Activated CD4-positive, alpha-beta T cell treated with anti-CD3 and anti-CD28 coated beads, Interleukin-2, amount 50 U/mL, for 16 hours (primary cell): ENCODE measurements at places on chromosomes 16 and 17.
A peak's percentile ranks its signal among the peaks of the same experiment; 100 is the strongest.

DNA sequence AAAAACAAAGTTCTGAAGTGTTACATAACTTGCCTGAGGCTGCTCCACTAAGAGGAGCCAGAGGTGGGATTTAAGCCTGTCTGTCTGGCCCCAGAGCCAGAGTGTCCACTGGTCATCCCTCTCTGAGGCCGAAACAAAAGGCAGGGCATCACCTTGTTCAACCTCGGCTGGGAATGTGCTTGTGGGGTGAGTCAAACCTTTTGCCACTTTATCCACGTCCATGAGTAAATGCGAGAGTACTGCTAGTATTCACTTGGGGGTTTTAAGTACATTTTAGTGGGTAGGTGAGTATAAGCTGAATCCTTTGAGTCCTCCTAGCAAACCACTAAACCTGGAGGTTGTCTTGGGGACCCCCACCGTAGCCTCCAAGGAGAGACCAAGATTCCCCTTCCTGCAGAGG is 103.5 kb downstream of the STX8 start:
- peak; percentile 33 for DNase-seq

GRCh38 chr17:64938925-64939474 is 19.7 kb upstream of the LRRC37A3 start:
- DNase-seq: no peak

- DNase-seq: peak; percentile 76
Measured at GRCh38 chr16:89363621-89364393, 126.6 kb downstream of the ANKRD11 start.

DNA sequence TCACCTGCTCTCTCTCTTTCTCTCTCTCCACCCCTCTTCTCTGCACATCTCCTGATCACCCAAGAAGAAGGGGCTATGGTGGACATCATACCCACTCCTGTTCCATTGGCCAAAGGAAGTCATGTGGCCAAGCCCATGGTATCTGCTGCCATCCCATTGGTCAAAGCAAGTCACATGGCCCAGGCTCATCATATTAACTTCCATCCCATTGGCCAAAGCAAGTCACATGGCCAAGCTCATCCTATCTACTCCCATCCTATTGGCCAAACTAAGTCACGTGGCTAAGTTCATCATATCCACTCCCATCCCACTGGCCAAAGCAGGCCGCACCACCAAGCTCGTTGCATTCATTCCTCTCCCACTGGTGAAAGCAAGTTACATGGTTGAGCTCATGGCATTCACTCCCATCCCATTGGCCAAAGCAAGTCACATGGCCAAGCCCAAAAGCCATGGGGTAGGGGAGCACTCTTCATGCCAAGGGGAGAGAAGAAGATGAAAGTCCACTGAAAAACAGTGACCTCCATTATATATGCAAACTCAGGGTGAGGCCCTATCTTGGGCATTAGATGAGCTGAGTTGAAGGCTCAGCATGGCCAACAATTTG is 29.2 kb downstream of the SNX20 start:
- DNase-seq: no peak

DNA sequence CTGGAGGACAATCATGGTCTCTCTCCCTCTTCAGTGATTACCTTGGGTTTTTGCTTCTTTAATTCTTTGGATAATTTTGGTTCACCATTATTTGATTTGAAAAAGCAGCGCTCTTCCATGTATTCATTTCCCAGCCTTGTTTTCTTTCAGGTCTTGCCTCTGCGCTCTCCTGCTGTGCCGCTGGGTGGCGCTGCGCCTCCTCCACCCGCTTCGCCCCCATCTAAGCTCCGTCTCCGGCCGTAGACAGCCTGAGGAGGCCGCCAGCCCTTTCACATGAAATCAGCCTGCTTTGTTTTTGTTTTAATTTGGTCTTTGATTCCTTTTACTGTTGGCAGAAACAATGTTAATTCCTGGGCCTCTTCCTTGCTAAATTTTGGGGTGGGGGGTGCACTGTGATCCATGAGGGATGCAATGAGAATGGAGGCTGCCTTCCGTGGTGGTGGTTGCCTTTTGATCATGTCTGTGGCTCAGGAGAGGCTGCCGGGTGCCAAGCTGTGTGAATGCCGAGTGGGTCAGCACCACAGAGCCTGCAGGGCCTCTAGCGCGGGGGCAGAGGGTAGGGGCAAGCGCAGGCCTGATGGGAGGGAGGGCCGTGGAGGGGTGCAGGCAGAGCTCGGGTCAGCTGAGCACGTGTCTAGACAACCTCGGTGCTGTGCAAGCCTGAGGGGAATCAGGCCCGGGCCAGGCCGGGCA is 64.1 kb downstream of the PLD6 start:
- peak; percentile 51 for DNase-seq

- no peak for DNase-seq
Measured at GRCh38 chr16:73064994-73065545, 17.1 kb upstream of the ZFHX3 start.

- DNase-seq: no peak
Measured at GRCh38 chr16:73883841-73884240, 412.8 kb upstream of the PSMD7 start.

DNA sequence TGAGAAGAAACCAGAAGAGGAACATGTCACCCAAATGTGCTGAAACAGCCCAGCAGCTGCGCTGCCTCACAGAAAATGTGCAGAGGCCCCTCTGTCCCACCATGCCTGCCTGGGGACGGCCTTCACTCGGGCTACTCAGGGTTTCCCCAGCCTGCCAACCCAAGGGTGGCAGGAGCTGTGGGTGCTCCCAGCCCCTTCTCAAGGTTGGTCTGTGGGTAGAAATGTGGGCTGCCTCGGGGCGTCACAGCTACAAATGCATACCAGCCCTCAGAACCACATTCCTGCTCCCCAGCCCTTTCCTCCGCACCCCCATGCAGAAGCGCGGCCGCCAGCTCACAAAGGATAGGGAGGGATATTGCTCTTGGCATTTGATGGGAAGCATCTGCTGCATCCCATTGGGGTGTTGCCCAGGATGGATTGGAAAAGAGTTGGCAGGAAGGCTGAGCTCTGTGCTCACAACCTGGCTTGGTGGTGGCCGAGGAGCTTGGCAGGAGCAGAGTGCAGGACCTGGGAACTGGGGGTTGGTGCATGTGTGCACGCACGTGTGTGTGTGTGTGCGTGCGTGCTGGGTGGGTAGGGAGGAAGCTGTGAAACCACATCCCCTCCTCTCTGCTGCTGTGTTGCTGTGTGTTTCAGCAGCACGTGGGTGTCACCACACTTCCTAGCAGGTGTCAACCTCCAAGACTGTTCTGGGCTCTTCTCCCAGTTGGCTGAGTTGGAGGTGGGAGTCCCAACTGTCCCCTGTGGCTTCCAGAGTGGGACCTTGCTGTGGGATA is 304.4 kb downstream of the SEC14L1 start:
- peak; percentile 93 for DNase-seq

GRCh38 chr17:45336390-45337182 is 19.8 kb upstream of the MAP3K14 start:
- no peak for DNase-seq

DNA sequence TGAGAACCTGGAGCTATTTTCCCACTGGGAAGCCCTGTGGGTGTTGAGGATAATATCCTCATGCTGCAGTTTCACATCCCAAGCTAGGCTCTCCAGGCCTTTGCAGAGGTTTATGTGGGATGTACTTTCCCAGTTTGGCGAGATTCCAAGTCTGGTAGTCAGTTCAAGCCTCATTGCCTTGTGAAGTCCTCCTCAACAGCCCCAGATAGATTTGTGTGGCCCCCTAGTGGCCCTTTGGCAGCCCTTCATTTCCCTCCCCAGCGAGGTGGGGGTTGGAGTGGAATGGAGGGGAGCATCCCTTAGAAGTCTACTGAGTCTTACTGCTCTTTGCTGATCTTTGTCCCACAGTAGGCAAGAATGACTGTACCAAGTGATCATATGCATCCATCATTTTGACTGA is 137.9 kb downstream of the CDH11 start:
- peak; percentile 2 for DNase-seq

GRCh38 chr17:40329839-40330794 is 21.1 kb downstream of the RARA start:
- no peak for DNase-seq

- DNase-seq: no peak
Measured at GRCh38 chr16:81081014-81081413, 4.0 kb upstream of the C16orf46 start.

DNA sequence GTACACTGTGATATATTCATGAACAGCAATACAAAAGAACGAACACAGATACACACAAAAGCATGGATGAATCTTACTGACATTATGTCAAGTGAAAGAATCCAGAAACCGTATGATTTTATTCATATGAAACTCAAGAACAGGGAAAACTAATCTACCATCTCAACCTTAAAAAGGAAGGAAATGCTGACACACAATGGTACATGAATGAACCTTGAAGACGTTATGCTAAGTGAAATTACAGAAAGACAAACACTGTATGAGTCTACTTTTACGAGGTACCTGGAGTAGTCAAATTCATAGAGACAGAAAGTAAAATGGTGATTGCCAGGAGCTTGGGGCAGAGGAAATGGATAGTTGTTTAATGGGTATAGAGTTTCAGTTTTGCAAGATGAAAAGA is 8.7 kb upstream of the PRKCB start:
- DNase-seq: peak; percentile 87

DNA sequence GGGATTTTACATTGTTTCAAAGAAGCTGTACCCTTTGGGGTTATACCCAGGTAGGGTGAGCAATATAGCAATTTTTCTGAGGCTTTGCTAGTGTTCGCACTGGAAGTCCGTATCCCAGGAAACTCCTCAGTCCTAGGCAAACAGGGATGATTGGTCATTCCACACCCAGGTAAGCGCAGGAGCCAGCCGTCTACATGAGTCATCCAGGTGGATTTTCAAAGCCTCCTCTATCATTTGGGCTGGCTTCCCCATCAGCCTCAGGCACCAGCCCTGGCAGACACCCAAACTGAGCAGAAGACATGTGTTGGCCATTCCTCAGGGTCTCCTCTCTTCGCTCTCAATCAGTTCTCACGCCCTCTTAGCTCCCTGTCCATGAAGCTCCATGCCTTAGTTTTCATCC is 135.6 kb downstream of the AIPL1 start:
- no peak for DNase-seq

DNA sequence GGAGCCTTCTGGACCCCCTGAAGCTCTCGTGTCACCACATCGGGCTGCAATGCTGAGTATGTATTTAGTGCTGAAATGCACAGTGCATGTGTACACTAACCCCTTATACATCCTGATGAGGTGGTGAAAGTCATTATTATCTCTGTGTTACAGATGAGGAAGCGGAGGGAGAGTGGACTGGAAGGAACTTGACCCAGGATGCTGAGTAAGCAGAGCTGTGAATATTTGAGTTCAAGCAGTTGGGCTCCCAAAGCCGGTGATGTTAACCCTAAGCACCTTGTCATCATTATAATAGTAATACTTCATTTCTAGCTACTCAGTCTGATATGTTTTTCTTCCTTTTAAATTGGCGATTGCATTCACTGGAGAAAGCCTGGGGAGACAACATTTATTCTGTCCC is 25.9 kb upstream of the NKD1 start:
- no peak for DNase-seq

GRCh38 chr16:87681981-87682570 is 79.8 kb downstream of the JPH3 start:
- no peak for DNase-seq

- DNase-seq: no peak
Measured at GRCh38 chr16:86562356-86562755, 4.3 kb upstream of the FOXC2 start.

GRCh38 chr17:68200689-68201417 is 47.0 kb upstream of the AMZ2 start:
- DNase-seq: peak; percentile 84

DNA sequence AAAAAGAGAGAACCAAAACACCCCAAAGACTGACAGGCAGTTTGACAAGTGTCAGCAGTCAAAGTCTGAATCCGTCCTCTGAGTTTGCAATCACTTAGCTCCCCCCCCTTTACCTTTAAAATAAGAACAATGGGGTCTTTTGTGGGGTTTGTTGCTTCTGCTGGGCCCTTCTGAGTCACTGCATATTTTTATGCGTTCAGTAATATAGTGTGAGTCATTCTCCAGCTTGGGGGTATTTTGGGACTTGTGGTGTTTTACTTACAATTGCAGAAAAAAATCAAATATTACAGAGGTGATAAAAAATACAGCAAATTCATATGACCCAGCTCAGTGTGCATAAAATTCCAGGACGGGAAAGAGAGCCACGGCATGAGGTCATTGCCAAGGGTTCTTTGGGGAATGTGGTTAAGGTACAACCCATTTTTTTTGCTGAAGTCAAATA is 120.1 kb downstream of the CYLD start:
- no peak for DNase-seq

DNA sequence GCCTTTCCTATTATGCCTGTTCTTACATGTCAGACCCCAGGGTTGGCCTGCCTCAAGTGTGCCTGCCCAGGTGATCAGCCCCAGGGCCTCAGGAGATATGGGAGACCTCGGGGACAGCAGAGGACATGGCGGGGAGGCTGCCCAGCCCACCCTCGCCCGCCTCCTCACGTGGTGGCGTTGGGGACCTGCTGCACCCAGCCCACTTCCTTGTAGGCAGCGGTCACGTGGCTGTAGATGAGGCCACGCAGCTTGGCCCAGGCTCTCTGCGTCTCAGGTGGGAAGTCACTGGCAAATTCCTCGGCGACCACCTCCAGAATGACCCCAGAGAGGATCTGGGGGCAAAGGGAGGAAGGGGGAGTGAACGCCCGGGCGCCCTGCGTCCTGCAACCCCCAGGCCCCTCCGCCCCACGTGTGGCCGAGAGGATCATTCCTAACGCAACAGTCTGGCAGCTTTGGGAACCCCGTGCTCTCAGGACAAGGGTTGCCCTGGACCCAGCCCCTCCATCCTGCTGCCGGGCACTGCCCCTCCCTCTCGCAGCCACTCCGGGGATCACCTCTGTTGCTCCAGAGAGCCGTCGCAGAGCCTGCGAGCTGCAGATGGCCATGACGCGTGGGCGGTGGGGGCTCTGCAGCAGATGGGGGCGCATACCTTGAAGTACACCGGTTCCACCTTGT is 6.6 kb downstream of the CYGB start:
- no peak for DNase-seq

DNA sequence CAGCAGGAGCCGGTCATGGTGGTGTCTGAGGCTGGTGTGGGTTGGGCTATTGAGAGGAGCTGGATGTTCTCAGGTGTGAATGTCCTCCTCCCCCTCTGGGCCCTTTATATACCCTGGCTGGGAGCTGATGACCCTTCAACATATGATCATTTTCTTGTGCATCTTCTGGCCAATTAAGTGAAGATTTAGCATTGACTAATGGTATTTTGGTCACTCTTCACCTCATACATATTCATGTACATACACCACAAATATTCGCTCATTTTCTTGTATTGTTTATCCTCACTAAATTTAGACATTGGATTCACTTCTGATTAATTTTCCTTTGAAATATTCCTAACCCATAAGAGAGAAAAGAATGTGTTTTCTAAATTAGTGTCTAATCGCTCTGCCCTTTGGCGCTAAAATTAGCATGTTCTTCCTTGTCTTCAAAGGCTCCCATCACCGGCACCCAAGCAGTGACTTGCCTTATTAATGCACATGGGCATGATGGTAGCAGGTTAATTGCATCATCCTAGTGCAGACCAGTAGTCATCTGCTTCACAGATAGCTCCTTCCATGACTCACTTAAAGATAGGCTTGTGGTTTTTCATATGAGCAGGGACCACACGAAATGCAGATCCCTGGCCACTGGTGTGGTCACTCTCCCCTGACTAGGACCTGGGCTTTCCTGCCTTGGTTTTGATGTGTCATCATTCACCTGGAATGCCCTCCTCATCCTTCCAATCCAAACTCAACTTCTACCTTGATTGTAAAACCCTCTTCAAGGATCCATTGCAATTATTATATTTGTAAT is at the start of gene KRTAP2-4:
TSS of gene KRTAP2-4 (minus strand) at position 51 of the 796 bp plus-strand sequence. CDS start at position 17, 34 bp downstream.
- DNase-seq: no peak
